ENCODE measurements at places on chromosomes 6 and 20.

DNA sequence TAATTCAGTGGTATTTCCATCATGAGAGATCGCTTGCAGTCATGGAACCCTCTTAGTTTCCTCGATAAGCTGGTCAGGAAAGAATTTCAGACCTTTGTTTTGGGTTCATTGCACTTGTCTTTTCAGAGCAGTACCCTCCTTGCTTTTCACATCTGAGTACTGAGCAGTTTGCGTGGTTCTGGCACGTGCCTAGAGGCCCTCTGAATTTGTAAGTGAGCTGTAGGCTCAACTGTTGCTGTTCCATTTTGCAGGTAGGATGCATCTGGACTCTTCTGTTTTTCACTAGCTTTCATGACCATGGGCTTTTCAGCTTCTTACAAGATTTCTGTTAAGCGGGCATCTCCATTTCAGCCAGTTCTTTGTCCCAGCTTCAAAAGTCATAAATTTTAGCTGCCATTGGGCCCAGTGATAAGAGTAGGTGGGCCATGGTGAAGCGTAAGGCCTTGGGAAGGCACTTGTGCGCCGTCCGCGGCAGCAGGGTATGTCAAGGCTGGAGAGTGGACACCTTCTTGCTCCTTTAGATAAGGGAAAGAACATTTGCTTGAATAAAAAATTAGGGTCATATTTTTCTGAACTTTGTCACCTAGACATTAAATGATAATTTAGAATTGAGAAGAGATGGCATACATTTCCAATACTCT lies 35.8 kb downstream of the HIVEP1 start:
- DNase-seq, result no peak

DNA sequence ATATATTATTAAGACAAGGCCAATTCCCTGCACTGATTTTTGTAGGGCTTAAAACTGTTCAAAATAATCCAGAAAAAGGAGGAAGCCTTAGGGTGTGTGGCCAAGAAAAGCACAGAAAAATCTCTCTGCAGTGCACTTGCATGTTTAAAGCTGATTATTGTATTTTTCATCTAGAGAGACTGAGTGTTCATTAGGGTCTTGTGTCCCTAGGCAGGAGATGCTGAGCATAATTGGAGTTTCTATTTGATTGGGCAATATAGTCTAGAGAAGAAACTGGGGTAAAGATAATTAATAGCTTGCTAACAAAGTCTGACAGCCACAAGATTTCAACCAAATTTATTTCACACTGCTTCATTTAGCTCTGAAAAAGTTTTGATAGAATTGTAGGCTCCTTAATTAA lies 2.4 kb downstream of the FLRT3 start:
- no peak for DNase-seq

DNA sequence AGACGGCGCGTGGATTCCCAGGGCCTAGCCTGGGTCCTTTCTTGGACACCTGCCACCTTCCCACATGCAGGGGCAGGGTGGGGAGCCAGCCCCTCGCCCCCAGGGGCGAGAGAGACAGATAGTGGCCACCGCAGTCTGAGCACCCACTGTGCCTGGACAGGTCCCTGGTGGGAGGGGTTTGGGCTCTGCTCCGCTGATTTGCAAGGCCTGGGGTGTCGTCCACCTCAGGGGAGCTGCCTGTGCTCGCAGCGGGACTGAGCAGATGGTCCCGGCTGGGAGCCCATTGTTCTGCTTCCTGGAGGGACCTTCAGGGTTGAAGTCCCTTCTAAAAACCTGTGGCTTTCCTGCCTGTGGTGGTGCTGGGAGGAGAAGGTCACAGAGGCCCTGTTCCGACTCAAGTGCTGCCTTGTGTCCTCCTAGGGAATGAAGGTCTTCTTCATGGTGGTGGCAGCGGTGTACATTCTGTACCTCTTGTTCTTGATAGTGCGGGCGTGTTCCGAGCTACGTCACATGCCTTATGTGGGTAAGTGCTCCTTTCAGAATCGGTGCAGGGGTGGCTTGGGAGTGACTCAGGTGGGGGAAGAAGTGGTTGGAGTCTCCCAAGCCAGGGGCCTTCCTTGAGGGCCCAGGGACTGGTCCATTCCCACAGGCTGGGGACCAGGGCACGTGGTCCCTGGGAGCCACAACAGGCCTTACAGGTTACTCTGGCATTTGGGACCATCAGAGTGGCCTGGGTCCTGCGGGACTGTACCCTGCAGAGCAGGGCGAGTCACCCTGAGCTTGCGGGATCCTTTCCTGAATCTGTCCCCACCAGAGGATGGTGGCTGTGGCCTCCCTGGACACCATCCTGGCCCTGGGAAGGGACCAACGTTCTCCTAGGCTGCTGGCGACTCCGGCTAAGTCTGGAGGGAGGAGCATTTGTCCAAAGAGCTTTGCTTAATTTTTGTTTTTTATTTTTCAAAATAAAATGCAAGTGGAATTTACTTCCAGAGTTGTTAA lies 19.6 kb downstream of the DYNLT1 start:
- DNase-seq, result no peak

DNA sequence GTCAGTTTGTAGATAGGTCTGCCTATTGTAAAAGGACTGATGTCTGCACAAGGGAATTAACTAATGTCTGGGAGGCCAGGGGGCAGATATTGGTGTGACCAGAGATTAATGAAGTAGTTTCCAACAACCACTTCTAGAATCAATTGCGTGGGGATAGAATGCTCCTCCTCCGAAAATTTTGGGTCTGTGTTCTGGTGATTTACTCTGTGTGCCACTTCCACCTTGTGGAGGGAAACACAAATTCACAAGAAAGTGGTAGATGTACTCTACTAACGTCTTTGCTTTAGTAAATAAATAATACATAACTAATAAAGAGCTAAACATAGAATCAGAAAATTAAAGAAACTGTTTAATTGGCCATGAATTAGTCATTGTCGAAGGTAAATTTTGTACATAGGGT lies 25.5 kb downstream of the TMEM14A start:
- no peak for DNase-seq

- no peak for DNase-seq
Measured at GRCh38 chr6:116385459-116385802, 14.7 kb downstream of the DSE start.

DNA sequence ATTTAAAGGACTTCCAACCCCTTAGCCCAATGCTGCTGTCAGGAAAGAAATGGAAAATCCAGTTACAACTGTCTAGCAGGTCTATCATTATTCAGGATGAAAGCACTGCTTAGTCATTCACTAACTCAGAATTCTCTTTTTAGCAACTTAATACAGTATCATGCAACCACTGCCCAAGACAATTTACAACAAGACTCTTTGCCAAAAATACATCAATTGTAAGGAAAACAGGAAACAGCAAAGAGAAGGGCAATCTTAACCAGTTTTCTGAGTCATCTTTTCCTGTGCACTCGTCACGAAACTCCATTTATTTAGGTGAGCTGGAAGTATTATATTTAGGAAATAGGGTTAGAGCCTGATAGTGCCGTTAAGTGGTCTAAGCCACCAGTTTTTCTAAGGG lies 1197.7 kb upstream of the CITED2 start:
- DNase-seq, result no peak

- no peak for DNase-seq
Measured at GRCh38 chr20:49984426-49985153, 1.8 kb downstream of the SNAI1 start.

DNA sequence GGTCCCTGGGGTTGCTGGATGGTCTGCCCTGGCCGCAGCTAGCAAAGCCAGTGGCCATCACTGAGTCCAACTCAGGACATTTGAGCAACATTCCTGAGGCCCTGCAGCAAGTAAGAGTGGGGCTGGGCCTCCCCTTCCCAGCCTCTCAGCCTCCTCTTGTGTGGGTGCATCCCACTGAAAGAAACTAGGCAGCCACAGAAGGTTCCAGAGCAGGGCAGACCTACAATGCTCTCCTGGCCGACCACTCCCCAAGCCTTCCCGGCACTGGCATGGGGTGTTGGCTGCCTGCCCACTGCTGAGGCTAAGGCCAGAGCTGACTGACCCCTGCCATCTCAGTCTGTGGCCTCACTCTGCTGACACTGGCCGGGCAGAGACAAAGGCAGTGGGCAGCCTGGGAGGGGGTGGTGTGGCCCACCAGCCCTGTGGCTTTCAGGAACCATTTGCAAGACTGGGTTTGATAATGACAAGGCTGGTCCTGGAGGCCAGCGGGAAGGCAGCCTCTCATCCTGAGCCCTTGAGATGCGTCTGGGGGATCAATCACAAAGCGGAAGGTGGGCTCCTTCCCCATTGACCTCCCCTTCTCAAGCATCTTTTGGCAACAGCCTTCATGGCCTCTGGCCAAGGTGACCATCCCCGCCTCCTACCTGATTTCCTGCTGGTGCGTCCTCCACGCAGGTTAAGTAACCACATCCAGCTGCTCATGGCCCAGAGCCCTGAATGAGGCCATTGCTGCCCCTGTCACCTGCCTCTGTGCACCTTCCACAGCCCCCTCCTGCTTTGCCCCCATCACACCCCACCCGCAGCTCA lies 9.6 kb downstream of the DLGAP4 start:
- DNase-seq, result no peak

DNA sequence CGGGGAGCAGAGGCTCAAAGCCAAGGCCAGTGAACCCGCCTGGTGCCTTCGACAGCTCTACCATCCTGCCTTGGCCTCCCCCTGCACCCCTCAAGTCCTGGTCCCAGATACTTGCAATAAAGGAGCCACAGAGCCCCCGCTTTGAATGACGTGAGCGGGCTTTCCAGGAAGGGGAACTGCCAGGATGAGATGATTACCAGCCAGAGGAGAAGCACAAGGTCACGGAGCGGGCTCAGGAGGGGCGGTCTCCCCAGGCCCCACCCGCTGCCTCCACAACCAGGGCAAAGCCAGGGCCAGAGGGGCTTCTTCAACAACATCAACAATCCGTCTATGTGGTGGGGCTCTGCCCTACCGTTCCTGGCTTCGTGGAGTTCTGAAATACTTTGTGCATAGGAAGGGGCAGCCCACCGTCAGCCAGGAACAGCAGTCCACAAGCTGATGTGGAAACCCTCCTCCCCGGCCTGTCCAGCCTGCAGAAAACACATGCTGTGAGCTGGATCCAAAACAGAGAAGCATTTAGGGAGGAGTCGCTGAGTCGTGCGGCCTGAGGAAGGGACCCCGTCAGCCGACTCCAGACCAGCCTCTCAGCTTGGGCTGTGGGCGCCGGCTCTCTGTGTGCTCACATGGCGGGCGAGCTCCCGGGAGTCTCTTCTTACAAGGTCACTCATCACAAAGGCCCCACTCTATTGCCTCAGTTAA lies 392.5 kb downstream of the CDH4 start:
- no peak for DNase-seq

DNA sequence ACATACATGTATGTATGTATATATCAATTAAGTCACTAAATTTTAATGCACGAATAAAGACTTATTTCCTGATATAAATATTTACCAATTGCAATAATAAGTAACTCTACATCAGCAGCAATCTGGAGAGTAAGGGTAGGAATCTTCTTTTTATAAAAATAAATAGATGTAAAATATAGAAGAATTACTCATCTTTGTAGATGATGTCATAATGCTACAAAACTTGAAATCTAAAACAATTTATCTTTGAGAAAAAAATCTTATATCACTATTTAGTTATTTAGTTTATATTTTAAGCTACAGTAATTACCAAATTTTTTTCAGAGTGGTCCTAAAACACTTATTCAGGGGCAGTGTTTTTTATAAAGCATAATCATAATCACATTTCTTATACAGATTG lies 351.7 kb downstream of the RIMS1 start:
- DNase-seq, result no peak

DNA sequence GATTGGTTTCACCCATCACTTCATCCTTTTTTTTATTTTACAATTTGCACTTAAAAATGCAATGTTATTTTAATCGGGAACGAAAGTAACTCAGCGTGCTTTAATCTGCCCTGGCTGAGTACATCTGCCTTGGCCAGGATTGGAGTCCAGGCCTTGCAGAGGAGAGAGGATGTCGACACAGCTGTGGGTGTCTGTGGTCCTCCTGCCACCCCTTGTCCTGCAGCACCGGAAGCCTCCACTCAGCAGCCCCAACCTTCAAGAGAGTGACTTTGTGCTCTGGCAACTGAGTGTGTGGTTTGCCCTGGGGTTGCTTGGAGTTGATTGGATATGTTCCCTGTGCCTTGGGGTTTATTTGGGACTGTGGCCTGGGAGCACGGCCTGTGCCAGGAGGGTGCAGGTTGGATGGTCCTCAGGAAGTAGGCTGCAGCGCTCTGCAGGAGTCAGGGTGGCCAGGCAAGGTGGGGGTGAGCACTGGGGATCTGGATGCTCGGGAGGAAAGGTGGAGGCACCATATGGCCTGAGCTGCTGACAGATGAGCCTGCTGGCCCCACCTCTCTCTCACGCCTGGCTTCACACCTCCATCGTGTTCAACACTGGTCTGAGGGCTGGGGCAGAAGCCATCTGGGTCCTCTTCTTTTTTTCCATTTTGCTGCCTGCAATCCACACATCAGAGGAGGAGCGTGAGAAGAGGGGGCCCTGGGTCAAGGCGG lies 4.3 kb downstream of the MYT1 start:
- no peak for DNase-seq

DNA sequence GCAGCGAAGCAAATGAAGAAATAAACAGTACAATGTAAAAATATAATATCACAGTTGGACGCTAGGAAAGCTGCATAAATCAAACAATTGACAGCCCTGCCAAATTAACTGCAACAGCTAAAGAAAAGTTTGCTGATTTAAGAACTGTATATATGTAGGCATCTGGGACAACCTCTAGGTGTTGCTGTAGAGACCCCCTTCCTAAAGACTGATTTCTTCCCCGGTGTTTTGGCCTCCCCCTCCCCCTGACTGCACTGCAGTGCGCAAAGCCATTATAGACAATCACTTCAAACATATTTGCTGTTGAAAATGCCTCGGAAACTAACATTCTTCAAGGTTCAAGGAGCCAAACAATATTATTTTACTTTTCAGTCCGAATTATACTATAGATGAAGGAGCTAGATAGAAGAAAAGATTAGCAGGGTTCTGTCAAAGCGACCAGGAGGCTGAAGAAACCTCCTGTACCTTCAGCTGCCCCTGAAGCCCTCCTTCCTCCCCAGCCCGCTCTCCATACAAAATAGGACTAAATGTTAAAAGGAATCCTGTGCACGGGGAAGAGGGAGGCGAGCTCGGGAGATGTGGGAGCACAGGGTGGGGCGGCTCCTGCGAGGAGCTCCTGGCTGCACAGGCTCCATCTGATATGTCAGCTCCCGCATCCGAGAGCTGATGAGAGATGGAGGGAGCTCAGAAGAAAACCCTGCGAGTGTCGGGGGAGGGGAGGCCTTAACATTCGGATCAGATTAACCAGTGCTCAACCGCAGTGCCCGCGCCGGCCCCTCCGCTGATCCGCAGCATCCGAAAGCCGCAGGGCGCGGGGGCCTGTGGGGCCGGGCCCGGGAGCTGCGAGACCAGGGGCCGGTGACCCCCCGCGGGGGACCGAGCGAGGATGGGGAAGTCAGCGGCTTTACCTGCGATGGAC lies 822 bp downstream of the ELOVL4 start:
- DNase-seq, result no peak

- no peak for DNase-seq
Measured at GRCh38 chr20:61835301-61835700, 230.4 kb downstream of the TAF4 start.

DNA sequence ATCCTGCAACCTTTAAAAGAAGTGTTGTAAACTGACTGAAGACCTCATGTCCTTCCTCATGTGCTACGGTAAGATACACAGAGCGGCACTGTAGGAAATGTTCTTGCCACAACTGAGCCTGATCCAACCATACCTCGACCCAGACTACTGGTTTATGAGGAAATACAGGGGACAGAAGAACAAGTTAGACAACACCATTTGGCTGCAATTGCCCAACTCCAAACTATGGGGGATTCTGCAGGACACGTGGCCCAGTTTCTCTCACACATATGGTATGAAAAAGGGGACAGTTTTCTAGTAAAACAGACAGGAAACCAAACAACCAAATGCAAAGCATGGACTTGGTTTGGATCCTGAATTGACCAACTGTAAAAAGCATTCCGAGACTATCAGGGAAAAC lies 10.5 kb downstream of the PRPH2 start:
- DNase-seq, result no peak

GRCh38 chr6:55568808-55569439 lies 10.1 kb downstream of the HMGCLL1 start:
- no peak for DNase-seq
